ENCODE measurements at places on chromosomes 3 and 15. TPM values are rescaled to one million over a fixed set of nuclear protein-coding genes. Genes with fewer than 3 reads are reported as not detected.

The CP gene
- total RNA-seq: 4.5 TPM

The GOLGA8T gene
- total RNA-seq: not detected

- no peak for ATAC-seq
Measured at GRCh38 chr3:114874522-114874971, 272.5 kb downstream of the ZBTB20 start.

DNA sequence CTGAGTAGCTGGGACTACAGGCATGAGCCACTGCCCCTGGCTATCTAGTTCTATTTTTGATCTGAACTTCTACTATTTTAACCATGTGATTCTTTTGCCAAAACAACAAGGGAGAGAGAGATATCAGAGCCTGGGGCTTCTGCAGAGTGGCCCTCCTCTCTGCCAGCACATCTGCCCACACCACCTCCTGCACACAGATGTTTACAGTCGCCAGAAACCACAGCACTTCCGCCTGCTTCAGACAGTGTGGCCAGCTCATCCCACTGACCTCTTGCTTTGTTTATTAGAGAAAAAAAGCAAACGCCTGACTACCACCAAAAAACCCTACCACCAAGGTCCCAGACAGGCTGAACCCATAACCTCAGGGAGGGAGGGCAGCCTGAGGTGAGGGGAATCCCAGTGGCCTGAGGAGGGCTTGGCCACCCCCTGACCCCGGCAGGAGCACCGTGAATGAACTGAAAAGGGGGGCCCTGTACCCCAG, 85.9 kb upstream of the ABHD2 start:
- ATAC-seq: no peak

The HPS3 gene
- 6.1 TPM for total RNA-seq

- ATAC-seq: no peak
Measured at GRCh38 chr3:169528289-169528688, 135.2 kb downstream of the MECOM start.

All from esophagus mucosa (tissue), 1 donor.